Islet precursor cell (in vitro differentiated cells): ENCODE measurements at places on chromosomes 12 and 14.

DNA sequence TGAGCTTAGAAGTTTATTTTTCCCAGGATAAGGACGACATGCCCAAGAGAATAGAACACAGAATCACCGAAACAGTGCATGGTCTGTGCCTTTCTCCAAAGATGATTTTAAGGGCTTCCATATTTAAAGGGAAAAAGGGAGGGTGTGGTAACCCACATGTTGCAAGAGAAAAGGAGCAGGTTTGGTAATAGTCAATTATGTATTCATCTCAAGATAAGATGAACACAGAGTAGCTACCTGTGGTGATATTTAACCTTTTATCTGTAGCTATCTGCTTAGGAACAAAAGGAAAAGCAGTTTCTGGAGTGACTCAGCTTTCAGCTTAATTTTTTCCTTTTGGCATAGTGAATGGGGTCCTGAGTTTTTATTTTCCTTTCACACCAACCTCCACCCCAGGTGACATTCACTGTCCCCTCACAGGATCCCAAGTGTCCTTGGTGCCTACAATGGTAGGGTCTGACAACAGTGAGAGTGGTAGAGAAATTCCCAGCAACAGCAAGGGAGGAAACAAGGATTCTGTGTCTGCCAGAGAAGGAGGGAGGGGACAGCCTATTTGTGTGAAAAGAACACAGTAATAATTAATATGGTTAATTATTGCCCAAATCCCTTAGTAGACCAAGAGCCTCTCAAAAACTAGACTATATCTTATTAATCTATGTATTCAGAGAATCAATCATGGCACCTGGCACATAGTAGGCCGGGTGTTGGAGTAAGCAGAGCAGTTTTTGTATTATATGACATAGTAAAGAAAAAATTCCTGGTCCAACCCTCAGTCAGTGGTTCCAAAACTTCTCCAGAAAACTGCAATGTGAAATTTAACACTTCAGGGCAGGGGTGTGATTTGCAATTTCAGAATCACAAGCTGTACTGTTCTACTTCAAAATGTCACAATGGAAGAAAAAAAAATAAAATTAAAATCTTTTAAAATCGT lies 154.5 kb downstream of the PHLDA1 start:
- no peak for DNase-seq

DNA sequence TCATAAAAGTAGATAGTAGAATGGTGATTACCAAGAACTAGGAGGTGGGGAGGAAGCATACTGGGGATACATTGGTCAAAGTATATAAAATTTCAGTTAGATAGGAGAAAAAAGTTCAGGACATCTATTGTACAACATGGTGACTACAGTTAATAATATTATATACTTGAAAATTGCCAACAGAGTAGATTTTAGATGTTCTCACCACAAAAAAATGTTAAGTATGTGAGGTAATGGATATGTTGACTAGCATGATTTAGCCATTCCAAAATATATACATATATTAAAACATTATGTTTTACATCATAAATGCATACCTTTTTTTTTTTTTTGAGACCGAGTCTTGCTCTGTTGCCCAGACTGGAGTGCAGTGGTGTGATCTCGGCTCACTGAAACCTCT lies 31.0 kb downstream of the TMEM116 start:
- no peak for DNase-seq

DNA sequence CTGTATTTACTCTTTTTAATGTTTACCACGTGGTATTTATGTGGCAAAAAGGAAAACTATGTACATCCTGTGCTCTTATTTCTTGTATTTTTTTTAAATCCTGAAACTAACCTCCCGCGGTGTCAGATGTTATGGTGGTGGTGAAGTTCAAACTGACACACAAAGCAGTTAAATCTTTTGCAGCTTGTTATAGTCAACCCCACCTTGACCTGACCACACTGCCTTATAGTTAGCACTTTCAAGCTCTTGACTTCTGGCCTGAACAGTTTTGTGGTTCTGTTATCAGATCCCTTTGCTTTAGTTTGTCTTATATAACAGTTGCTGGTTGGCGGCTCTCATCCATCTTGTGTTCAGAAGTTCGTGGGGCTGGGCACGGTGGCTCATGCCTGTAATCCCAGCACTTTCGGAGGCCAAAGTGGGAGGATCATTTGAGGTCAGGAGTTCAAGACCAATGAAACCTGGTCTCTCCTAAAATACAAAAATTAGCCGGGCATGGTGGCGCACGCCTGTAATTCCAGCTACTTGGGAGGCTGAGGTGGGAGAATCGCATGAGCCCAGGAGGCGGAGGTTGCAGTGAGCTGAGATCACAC lies 2.1 kb downstream of the UNG start:
- peak; percentile 22 for DNase-seq

DNA sequence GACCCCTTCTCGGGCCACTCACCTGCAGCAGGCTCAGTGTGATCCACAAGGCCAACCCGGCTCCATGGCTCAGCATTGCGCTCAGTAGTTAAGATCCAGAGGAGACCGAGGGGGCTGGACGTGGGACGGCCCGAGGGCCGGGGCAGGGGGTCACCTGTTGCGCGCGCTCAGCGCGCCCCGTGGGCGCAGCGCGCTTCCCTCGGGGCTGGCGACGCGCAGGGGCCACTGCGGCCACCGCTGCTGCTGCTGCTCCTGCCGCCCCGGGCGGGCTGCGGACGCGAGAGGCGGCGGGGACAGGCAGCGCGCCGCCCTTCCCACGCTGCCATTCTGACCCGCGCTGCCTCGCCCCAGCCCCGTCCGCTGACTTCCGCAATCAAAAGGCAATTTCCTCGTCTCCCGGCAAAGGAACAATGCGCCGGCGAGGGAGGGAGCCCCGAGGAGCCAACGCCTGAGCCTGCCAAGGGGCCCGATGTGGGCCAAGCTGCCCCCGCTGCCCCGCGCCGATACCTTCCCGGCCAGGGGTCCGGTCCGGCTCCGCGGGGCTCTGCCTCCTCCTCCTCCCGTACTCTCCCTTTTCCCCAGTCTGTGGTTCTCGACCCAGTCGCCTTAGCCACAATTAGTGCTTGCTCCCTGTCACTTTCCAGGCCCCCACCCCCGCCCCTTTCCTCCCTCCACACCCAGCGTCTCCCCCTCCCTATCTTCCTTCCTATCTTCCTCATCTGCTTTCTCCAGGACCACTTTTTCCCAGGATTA lies 27.3 kb downstream of the PTPRB start:
- peak; percentile 81 for DNase-seq

- peak; percentile 90 for DNase-seq
These were observed at the start of gene UNC119B for GRCh38 chr12:120710031-120710804. UNC119B (plus strand) TSS chr12:120710458; CDS start chr12:120710475, 17 bp downstream.

- no peak for DNase-seq
These were observed 61.7 kb downstream of the MYRFL start for GRCh38 chr12:69886715-69887114.

GRCh38 chr14:61469781-61470180 lies 148.4 kb downstream of the PRKCH start:
- DNase-seq, result peak; percentile 42

DNA sequence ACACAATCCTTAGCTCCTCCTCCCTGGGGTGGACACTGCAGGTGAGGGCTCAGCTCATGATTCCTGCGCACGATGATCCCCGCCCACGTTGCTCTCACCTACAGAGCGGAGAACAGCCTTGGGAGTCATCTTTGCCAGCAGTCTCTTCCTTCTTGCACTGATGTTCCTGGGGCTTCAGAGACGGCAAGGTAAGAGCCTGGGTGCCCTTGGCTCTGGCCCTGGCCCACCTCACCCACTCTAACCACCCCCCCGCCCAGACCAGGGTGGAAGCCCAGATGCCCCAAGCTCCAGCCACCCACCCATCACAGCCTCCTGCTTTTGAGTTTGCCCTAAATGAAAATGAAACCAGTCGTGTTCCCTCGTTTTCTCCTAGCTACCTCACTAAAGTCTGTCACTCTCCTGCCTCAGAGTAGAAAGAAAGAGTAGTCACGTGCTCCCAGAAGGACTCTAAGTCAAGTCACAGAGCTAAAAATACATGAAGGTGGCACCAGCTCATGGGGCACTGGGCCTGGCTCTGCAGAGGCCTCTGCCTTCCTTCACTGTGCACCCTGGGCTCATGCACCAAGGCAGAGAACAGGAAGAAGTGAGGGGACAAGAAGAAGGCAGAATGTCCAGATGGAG lies 9.0 kb downstream of the TAPBPL start:
- DNase-seq, result peak; percentile 50

DNA sequence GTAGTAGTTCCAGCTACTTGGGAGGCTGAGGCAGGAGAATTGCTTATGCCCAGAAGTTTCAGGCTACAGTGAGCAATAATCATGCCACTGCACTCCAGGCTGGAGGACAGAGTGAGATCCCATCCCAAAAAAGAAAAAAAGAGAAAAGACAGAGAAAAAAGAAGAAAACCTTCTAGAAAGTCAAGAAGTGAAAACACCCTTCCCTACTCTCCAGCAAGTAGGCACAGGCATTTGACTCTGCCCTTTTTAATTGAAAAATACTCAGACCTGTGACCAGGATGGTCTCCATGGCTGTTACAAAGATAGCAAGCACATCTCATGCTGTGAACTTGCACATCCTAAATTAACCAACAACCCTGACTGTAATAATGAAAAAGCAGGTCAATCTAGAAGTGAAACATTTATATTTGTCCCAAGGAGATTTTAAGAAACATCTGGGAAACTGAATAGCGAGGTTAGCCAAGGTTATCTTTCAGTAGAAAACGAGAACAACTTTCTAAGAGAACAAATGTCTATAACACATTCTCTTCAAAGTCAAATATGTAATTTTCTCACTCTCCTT lies 2.0 kb downstream of the TMTC1 start:
- DNase-seq, result no peak

DNA sequence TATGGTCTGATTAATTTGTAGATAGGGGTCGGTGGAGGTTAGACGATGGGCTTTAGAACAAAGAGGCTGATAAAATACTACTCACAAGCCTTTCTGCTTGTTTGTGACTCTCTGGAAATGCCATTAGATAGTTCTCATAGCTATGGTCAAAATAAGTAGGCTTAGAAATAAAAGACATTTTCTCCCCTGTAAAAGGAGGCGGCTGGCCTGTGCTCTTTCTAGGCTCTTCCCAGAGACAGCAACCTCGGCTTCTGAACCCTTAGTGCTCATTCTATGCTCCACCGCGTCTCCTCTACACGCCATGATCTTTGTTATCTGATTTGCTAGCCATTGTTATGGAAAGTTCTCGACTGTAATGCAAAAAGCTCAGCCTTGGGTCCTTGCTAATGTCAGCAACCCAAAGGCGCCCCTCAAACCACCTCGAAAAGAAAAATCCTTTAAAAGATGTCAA lies 64.5 kb downstream of the CRADD start:
- peak; percentile 77 for DNase-seq

DNA sequence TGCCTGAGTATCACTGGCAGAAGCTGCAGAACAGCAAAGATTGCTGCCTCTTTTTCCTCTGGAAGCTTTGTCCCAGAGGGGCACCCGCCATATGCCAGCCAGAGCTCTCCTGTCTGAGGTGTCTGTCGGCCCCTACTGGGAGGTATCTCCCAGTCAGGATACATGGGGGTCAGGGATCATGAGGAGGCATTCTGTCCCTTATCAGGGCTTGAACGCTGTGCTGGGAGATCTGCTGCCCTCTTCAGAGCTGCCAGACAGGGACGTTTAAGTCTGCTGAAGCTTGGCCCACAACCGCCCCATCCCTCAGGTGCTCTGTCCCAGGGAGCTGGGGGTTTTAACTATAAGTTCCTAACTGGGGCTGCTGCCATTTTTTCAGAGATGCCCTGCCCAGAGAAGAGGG lies 20.3 kb downstream of the CLEC2B start:
- DNase-seq, result no peak

DNA sequence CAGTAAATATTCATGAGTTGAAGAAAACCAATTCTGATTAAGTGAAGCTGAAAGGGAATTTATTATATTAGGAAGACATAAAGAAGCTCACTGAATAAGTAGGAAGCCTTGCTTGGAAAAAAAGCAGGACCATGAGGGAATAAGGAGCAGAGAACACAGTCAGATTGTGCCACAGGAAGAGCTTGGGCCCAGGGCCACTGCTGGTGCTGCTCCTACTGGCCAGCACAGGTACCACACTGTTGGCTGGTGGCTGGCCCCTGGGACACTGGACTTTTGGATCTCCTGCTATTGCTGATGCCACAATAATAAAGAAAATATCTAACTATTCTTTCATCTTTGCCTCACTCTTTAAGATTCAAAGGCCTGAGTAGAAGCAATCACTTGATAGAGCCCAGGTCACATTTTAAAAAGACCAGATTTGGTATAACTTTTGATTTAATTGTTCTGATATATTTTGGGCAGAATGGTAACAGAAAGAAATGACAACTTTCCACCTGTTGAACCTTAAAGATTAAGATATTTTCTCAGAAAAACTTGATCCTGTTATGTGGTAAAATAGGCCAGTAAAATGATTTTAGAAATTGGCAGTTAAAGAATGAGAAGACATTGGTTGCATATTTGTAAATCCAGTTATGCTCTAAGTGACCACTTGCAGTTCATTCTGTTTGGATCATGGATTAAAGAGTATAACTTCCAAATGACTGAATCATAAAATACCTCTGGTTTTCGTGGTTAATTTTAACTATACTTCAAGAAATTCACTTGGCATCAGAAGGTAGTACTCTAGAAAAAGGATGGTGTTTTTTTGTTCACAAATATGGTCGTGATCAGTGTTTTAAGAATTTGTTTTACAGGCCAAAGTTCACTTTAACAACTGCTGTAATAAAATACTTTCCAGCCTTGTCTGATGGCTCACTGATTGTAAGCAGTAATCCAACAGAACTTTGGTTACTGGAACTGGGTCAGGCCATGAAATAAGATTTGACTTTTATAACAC lies 68.3 kb downstream of the DERA start:
- DNase-seq, result peak; percentile 78

DNA sequence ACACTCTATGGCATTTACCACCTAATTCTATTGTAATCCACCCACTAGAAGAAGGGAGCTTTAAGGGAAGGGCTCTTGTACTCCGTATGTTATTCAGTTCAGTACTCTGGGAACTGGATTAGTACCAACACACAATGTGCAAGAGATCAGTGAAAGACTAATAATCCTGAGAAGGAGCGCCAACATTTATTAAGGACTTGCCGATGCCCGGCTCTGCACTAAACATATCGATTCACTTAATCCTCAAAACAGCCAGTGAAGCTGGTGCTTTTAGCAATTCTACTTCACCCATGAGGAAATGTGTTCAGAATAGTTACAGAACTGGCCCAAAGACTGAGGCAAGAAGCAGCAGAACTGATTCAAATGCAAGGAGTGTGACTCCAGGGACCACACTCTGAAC lies 80.9 kb downstream of the RPS6KA5 start:
- no peak for DNase-seq

DNA sequence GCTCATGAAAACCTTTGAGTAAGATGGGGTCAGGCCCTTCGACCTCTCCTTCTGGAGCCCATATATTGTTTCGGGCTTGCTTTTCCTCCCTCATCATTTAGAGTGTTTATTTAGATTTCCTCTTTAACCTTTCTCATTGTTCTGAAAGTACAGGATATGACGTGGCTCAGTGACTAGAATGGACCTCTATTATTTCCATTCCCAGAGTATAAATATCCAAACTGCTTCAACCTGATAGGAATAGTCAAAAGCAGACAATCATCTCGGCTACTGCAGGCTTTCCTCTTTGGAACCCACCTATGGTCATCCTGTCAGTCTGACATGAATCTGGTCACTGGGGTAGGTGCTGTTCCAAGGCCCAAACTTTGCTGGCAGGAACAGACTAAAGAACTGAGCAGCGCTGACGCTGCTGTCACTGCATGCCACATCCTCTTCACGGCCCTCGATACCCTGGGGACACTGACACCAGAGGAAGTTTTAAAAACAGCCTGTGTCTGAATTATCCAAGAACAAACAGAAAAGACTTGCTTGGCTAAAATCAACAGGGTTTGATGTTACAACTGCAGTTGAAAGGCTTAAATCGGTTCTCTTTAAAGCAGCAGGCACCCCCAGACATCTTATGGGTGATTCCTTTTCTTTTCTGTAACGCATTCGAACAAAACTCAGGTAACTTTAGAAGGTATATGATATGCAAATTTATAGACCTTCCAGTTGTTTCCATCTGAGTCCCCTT lies 5.0 kb upstream of the DDX47 start:
- no peak for DNase-seq
